ENCODE measurements at places on chromosomes 2 and 18.

DNA sequence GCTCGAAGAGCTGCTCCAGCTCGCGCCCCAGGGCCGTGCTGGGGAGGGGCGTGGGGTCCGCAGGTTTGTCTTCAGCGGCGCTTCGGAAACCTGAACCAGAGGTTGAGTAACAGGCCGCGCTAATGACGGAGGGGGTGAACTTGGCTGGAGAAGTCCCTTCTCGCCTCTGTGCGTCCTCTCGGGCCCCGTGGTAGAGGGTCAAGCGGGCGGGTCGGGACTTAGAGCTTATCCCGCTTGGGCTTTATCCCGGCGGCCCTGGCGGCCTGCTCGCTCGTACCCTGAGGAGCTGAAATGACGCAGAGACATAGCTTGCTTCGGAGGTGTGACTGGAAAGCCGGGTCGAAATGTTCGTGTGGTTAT lies 479 bp downstream of the RNMT start:
- H3K27me3 ChIP-seq, result no peaks in the 10 kb centered on the region
- 0 out of 2 replicates have a peak, but pooled peaks cover 3% of the 10 kb centered on the region for H3K36me3 ChIP-seq
- peak overlapping the region; percentile 78 for H3K4me3 ChIP-seq
- H3K27ac ChIP-seq, result peak overlapping the region; percentile 76

- H3K4me3 ChIP-seq, result no peak overlapping the region
- H3K27ac ChIP-seq, result no peak overlapping the region
- no peaks in the 10 kb centered on the region for H3K27me3 ChIP-seq
- no peaks in the 10 kb centered on the region for H3K4me1 ChIP-seq
These were observed 46.4 kb upstream of the BZW1 start for GRCh38 chr2:200765139-200765951.

DNA sequence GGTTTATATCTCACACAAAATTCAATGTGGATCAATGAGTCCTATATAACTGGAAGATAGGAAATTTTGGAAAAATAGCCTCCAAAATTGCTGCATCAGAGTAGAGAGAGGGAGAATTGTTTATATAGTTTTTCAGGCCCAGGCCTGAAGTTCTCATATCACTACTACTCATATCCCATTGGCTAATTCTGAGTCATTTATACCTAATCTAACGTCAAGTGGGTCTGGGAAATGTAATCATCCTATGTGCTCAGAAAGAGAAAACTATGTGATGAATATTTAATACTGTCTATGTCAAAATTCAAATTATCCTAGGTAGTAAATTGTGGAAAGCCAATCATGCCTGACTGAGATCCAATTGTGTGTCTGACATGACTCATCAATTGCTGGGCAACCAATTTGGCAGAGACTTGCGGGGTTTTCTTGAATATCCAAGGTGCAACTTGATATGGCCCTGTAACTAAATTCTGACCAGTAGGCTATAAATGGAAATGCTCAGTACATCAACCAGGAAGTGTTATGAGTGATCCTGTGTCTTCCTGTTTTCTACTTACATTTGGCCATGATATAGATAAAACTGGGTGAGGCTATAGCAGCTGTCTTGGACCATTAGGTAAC lies 744.4 kb downstream of the KCNJ3 start:
- H3K36me3 ChIP-seq, result no peaks in the 10 kb centered on the region
- H3K27ac ChIP-seq, result no peak overlapping the region
- DNase-seq, result no peak
- no peaks in the 10 kb centered on the region for H3K4me1 ChIP-seq
- no peak overlapping the region for H3K4me3 ChIP-seq

GRCh38 chr2:44944952-44945612 lies 3.6 kb downstream of the SIX3 start:
- no peaks in the 10 kb centered on the region for H3K4me1 ChIP-seq
- peaks cover 20% of the 10 kb centered on the region for H3K27me3 ChIP-seq
- no peak overlapping the region for H3K4me3 ChIP-seq
- no peak overlapping the region for H3K27ac ChIP-seq
- H3K36me3 ChIP-seq, result no peaks in the 10 kb centered on the region

DNA sequence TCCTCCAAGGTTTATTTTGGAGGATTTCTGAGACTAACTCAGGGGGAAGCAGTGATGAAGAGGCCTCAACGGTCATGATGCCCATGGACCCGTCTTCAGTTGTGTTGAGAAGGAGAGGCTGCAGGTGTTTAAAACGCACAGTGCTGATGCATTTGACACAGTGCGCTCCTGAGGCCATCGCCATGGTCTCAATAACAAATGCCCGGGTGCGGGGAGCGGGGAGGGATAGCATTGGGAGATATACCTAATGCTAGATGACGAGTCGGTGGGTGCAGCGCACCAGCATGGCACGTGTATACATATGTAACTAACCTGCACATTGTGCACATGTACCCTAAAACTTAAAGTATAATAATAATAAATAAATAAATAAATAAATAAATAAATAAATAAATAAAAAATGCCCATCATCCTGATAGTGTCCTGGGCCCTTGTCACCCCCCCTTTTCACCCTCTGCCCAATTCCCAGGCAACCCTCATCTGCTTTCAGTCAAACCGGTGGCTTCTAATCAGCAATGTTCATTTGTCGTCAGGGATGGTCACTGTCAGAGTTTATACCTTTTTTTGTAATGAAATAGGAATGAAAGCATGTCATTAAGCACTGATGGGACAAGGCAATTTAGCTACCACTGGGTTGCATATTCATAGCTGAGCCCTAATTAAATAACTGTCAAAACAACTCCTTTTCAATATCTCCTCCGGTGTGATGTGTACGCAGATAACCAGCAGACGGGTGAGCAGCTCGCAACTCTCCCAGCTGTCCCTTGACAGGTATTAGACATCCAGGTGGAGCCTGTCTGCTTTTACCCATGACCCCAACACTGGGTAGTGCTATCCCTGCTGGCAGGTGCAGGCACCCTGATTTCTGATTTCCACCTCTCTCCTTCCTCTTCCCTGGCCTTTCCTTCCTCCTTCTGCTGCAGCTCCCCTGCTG lies 95.9 kb downstream of the KCNF1 start:
- H3K27ac ChIP-seq, result no peak overlapping the region

GRCh38 chr18:45295388-45295787 lies 319.9 kb upstream of the SLC14A2 start:
- no peak overlapping the region for H3K27ac ChIP-seq
- no peaks in the 10 kb centered on the region for H3K36me3 ChIP-seq
- DNase-seq, result no peak
- H3K4me1 ChIP-seq, result no peaks in the 10 kb centered on the region

- DNase-seq, result no peak
- no peak overlapping the region for H3K4me3 ChIP-seq
- H3K27ac ChIP-seq, result no peak overlapping the region
- H3K27me3 ChIP-seq, result no peaks in the 10 kb centered on the region
- H3K4me1 ChIP-seq, result no peaks in the 10 kb centered on the region
- no peaks in the 10 kb centered on the region for H3K36me3 ChIP-seq
These were observed 43.5 kb downstream of the PSMD14 start for GRCh38 chr2:161351678-161352077.

GRCh38 chr2:67652679-67653078 lies 255.5 kb downstream of the ETAA1 start:
- no peaks in the 10 kb centered on the region for H3K4me1 ChIP-seq
- H3K36me3 ChIP-seq, result no peaks in the 10 kb centered on the region
- H3K27me3 ChIP-seq, result no peaks in the 10 kb centered on the region
- no peak for DNase-seq

DNA sequence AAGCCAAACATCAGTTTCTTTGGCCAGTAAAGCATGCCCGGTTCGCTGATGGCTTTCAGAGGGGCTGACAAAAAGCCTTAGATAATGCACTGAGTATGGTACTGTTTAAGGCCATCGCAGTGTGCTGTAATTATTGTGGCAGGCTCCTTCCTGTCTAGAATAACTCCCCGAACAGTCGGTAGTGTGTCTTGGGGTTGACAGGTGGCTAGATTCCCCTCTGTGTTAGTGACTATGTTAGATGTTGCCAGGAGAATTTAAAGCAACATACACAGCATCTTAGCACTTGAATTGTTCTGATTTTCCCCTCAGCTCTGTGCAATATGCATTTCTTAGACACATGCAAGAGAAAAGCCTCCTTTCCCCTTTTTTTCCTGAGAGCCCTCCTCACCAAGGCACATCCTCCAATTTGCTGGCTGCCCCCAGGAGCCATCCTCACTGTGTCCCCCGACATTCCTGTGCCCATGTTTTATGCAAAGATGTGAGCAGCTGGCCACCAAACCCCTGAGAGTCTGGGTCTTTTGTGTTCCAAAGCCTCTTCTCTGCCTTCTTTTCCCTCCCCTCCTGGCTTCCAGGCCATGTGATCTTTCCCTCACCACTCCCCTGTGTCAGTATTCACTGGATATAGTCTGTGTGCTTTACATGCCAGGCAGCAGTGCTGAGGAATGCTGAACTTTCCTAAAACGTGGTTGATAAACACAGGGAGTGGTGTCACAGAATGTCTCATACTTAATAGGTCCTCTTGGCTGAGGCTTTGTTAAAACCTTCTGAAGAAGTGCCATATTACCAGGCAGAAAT lies 331.5 kb downstream of the HRH4 start:
- no peaks in the 10 kb centered on the region for H3K4me1 ChIP-seq
- H3K27me3 ChIP-seq, result no peaks in the 10 kb centered on the region
- H3K4me3 ChIP-seq, result no peak overlapping the region
- no peak overlapping the region for H3K27ac ChIP-seq

- no peaks in the 10 kb centered on the region for H3K4me1 ChIP-seq
- no peaks in the 10 kb centered on the region for H3K36me3 ChIP-seq
- H3K27me3 ChIP-seq, result no peaks in the 10 kb centered on the region
- DNase-seq, result no peak
These were observed 145.5 kb downstream of the ACKR3 start for GRCh38 chr2:236715077-236715476.

DNA sequence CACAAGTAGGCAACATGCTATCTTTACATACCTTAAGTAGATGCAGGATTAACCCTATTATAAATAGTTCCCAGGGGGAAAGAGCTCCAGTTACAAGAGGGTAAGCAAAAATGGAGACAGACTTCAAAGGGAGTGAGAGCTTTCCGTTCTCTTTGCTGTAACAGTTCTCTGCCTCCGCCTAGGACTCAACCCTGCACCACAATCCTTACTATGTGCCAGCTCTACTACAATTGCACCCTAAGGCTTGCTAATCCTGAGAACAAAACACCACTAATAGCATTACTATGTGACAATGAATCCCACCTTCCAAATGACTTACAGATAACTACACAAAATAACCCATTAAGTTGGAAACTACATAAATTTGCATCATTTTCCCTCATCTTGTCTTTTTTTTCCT lies 7.7 kb downstream of the ZBTB14 start:
- peaks cover 6% of the 10 kb centered on the region for H3K36me3 ChIP-seq
- no peak overlapping the region for H3K27ac ChIP-seq
- DNase-seq, result no peak
- no peak overlapping the region for H3K4me3 ChIP-seq
- no peaks in the 10 kb centered on the region for H3K27me3 ChIP-seq
- no peaks in the 10 kb centered on the region for H3K4me1 ChIP-seq

GRCh38 chr2:11745613-11746375 lies 638 bp upstream of the LPIN1 start:
- peak overlapping the region; percentile 97 for H3K27ac ChIP-seq
- H3K27me3 ChIP-seq, result no peaks in the 10 kb centered on the region
- DNase-seq, result no peak
- peaks cover 44% of the 10 kb centered on the region for H3K4me1 ChIP-seq

DNA sequence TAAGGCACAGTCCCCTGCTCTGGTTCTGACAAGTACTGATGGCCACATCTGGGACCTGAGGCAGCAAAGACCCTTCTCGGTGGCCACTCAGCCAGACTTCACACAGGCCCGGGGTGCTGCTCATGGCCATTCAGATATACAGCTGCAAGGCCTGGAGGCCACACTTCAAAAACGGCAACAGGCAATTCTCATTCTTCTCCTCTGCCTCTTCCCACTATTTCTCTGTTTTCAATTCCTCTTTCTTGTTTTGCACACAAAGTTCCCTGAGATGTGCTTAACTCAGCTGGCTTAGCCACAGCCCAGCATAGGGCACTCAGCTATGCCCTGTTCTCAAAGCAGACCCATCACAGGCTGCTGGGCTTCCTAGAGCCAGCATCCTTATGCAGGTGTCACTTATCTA lies 29.9 kb downstream of the PTPN18 start:
- H3K4me3 ChIP-seq, result no peak overlapping the region
- peaks cover 17% of the 10 kb centered on the region for H3K4me1 ChIP-seq
- H3K27me3 ChIP-seq, result no peaks in the 10 kb centered on the region
- DNase-seq, result peak; percentile 53
- H3K27ac ChIP-seq, result peak overlapping the region; percentile 66

GRCh38 chr18:4293337-4293736 lies 161.8 kb downstream of the DLGAP1 start:
- no peak overlapping the region for H3K27ac ChIP-seq
- H3K4me3 ChIP-seq, result no peak overlapping the region
- DNase-seq, result no peak
- no peaks in the 10 kb centered on the region for H3K27me3 ChIP-seq
- no peaks in the 10 kb centered on the region for H3K36me3 ChIP-seq

DNA sequence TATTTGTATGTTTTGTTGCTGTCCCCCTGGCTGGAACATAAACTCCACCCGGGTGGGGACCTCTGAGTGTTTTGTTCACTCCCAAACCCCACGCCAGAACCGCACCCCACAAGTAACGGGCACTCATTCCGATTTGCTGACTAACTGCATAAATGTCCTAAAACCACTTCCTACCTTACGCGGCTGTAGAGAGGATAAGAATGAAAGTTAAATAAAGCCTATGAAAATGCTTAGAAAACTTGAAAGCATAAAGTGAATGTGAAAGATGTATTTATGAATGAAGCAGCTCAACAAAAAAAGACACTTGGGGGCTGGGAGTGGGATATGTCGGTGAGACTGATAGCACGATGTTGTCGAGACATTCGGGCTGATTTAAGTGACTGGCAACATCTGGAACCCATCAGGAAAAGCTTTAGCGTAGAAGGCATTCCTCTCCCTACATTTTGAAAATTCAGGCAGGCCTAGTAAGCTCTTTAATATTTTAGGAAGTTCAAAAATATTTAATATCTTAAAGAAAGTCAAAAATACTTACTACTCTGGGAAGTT lies 206.7 kb downstream of the SH3RF3 start:
- H3K27ac ChIP-seq, result no peak overlapping the region
- no peaks in the 10 kb centered on the region for H3K27me3 ChIP-seq
- peaks cover 51% of the 10 kb centered on the region for H3K4me1 ChIP-seq
- peak; percentile 76 for DNase-seq
- H3K4me3 ChIP-seq, result peak overlapping the region; percentile 24

DNA sequence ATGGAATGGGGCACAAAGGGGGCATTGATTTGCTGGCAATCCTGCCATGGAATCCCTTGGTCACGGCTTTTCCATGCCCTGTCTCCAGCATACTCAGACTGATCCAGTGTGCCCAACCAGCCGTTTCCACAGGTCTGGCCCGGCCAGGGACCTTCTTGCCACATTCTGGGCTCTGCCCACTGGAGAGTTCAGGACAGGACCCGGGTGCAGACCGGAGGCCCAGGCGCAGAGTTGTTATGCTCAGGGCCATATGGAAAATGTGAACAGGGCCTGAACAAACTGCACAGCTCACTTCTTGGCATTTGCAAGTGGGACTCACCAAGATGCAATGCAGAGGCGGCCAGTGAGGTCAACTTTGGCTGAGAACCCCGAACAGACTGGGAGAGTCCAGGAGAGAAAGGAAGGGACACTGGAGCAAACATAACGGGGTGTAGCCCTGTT lies 15.6 kb upstream of the ASAP2 start:
- H3K27ac ChIP-seq, result no peak overlapping the region
- DNase-seq, result no peak
- H3K4me1 ChIP-seq, result no peaks in the 10 kb centered on the region
- H3K36me3 ChIP-seq, result no peaks in the 10 kb centered on the region
- no peak overlapping the region for H3K4me3 ChIP-seq
